Stimulated activated CD8-positive, alpha-beta memory T cell treated with anti-CD3 and anti-CD28 coated beads, Interleukin-12 subunit alpha, Interleukin-12 subunit beta, amount 100 ng/mL, for 4 hours (primary cell): ENCODE measurements at places on chromosomes 2 and 18.

- DNase-seq: no peak
Observed at GRCh38 chr2:12099374-12099773, 352.9 kb downstream of the LPIN1 start.

DNA sequence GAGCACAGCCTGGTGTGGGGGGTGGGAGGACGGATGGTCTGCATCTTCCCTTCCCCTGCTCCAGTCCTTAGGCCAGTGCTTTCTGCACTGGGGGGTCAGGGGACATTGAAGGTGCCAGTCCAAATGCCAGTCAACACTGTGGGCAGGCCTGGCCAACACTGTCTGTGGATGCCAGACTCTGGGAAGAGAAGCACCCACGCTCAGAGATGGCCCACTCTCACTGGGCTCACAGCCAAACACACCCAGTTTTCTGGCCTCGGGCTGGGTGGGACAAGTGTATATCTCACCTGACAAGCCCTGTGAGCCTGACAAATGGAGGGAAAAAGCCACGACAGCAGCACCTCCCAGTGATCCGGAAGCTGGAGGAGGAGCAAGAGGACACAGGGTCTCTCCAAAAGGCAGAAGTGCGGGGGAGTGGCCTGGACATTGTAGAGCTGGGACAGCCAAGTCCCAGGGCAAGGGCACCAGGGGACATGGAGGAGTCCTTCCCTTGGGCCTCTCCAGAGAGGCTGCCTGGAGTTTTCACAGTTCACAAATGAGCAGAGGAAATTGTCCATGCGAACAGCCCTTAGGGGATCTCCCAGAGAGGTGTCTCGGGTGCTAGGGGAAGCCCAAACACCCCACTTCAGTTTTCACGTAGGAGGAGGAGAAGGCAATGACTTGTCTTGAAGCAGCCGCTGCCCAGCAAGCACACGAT is 79.3 kb downstream of the SDC1 start:
- DNase-seq: no peak

DNA sequence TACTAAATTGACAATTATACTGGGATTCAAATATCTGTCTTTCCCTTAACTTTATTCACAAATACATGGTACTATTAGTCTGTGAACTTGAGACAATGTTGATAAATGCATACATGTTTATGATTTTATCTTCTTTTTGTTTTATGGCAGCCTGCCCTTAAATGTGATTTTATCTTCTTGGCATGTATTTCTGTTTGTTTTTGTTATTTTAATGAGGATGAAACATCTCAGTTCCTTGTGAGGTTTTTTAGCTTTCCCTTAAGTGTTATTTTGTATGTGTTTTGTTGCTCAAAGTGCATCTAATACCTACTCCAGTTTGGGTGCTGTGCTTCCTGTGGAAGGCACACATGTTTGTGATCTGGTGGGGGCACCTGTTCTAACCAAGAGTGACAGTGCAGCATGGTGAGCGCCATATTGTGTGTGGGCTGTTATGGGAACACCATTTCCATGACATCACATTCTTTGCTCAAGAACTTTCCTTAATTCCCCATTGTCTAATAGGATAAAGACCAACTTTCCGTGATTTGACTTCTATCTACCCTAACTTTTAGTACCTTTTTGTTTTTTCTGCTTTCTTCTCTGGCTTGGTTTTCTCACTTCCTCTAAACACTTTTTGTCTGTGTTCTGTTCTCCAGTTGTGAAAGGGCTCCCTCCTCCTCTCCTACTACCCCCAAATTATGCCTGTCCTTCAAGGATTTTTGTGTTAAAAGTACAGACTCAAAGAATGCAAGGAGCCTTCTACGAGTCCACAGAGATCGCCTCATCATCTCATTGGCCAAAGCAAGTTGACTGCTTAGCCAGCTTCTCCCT is 162.1 kb upstream of the TTC39C start:
- DNase-seq: no peak

- DNase-seq: no peak
Observed at GRCh38 chr2:56952871-56953270, 769.1 kb downstream of the CCDC85A start.

DNA sequence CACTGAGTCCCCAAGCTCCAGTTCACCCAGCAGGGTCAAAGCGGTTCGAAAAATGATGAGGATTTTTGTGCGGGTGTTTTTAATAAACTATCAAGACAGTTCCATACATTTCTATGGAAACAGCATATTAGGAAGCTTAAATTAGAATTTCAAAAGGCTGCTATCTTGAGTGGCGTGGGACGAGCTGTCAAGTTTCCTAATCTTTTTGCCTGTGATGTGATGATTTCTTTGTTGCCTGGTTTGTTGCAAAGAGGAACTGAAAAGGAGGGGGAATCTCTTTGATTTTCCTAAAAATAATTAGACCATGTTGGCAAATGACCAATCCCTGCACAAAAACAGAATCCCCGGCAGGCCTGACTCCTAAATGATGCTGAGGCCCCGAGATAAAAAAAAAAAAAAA is 66.1 kb upstream of the ATG16L1 start:
- no peak for DNase-seq

GRCh38 chr2:127003070-127003800 is 103.7 kb downstream of the BIN1 start:
- no peak for DNase-seq
